ENCODE measurements at places on chromosomes 13 and 19.
A peak's percentile ranks its signal among the peaks of the same experiment; 100 is the strongest.

DNA sequence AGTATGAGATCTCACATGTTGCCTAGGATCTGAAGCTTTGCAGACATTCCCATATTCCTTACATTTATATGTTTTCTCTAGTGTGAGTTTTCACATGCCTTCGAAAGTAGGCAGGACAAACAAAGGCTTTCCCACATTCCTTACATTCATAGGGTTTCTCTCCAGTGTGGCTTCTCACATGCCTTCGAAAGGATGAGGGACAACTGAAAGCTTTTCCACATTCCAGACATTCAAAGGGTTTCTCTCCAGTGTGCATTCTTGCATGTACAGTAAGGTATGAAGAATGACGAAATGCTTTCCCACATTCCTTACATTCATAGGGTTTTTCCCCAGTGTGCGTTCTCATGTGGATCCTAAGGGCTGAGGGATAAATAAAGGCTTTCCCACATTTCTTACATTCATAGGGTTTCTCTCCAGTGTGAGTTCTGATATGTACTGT, 14.2 kb downstream of the ZNF699 start:
- DNase-seq, result no peak

DNA sequence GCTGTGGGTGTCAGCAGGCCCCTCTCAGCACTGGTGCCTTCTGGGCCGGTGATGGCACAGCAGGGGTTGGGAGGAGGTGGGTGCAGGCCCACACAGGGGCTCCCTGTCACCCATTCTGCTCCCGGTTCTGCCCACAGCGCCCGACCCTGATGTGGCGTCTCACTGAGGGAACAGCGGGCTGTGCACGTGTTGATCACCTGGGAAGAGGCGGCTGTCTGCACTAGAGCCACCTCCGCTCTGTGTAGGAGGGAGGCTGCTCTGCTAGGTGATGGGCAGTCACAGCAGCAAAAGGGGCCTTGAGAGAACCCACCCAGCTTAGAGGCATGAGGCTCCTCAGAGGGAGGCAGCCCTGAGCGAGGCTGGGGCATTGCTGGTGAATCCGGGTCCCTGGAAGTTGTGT, 39.2 kb upstream of the TUBGCP3 start:
- DNase-seq, result no peak

DNA sequence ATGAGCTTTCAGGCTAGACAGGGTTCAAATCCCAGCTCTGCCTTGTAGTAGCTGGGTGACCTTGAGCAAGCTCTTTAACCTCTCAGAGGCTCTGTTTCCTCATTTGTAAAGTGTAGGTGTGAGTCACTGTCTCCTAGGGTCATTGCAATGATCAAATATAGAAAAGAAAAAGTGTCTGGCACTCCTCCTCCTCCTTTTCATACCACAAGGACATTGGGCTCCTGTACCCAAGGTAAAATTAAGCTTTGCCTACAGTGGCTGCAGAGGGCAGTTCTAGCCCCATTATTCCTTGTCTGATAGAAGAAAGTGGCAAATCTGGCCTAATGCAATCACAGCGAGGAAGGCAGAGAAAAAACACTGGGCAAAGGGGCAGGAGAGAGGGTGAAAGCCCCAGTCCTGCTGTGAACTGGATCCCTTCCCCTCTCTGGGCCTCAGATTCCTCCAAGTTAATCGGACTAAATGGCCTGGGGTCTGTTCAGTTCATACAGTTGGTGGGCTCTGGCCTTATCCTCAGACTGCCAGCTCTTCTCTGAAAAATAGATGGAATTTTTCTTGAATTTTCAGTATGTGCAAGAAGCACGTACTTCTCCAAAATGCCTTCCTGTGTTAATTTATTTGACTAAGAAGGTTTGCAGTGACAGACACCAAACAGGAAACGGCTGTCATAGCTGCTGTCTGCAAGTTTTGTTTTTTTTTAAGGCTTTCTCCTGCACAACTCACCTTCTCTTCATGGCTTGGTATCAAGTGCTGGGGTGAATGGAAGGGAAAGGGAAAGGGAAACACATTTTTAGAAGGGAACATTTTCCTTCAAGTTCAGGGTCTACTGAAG, 35.3 kb downstream of the RGCC start:
- no peak for DNase-seq

DNA sequence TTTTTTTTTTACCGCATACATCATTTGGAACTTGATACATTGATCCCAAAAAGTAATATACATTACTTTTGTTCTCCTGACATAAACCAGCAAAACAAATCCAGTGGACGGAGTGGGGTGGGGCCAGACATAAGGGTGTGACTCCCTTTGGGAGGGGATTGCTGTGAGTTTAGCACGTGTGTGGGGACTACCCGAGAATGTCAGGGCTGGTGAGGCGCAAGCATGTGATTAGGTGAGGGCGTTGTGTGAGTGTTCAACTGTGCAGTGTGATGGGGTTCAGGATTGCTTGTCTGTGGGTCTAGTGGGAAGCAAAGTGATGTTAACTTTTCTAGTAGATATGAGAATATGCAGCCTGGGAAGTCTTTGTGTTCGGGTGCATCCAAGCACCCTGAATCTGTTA, 468.0 kb downstream of the TSHZ3 start:
- no peak for DNase-seq

DNA sequence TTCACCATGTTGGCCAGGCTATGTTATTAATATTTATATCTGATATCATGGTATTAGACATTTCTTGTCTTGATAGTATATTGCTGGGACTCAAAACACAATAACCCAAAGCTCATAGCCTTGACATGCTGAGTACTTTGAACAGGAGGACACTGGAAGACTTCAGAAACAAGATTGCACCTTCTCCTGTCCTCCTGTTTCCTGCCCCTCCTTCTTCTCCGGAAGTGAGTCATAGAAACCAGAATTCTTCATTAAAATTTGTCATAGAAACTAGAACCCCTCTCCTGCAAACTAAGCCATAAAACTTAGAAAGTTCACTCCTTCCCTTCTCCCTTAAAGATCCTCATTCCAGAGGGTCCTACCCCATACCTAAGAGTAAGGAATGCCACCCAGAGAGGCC, 400.2 kb downstream of the SLITRK5 start:
- no peak for DNase-seq

DNA sequence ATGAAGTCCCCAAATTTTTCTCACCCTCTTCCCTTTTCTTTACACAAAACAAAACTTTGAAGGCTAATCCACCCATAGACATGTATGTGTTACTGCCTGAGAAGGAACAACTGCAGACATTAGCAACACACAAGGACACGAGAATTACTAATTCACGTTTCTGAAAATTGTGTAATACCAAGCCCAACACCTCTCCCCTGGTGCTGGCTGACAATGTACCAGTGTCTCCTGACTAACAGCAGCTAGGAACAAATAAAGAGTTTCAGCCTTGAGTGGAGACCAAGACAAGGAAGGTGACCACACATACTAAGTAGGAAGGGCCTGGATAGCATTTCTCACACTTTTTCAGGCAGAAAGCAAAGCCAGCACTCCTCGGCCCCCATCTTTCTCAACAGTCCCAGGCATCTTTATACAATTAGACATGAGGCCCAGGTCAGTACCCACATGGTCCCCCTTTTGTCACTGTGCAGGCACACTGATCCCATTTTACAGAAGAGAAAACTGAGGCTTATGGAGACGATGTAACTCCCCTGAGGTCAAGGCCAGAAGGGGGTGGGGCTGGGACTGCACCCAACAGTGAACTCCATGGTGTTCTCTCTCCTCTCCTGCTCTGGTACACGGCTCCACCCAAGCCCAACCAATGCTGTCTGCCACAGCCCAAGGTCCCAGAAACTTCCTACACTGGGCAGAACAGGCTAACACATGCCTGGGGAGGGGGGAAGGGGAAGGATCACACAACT, 8.7 kb downstream of the BRD4 start:
- DNase-seq, result no peak

- DNase-seq, result peak; percentile 18
These were observed 14.5 kb downstream of the FFAR2 start for GRCh38 chr19:35462476-35462953.

DNA sequence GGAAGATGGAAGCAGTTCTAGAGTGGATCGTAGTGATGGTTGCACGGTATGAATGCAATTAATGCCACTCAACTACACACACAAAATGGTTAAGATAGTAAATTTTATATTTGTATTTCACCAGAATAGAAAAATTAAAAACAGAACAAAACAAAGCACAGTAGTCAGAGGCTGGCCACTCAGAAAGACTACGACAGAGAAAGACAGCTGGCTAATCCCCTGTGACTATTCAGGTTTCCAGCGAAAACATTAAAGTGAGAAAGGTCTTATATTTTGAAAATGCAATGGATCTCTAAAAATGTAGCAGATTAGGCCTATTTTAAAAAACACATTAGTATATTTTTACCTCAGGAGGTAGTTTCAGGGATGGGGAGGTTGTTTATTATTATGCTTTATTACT, 131.3 kb upstream of the POSTN start:
- no peak for DNase-seq

GRCh38 chr19:18351544-18351943, 11.1 kb downstream of the PGPEP1 start:
- no peak for DNase-seq

Measured in activated CD4-positive, alpha-beta T cell treated with anti-CD3 and anti-CD28 coated beads, Interleukin-2, amount 50 U/mL, for 4 hours (primary cell).